G401 (cell line): ENCODE measurements at places on chromosomes 1 and 21.

DNA sequence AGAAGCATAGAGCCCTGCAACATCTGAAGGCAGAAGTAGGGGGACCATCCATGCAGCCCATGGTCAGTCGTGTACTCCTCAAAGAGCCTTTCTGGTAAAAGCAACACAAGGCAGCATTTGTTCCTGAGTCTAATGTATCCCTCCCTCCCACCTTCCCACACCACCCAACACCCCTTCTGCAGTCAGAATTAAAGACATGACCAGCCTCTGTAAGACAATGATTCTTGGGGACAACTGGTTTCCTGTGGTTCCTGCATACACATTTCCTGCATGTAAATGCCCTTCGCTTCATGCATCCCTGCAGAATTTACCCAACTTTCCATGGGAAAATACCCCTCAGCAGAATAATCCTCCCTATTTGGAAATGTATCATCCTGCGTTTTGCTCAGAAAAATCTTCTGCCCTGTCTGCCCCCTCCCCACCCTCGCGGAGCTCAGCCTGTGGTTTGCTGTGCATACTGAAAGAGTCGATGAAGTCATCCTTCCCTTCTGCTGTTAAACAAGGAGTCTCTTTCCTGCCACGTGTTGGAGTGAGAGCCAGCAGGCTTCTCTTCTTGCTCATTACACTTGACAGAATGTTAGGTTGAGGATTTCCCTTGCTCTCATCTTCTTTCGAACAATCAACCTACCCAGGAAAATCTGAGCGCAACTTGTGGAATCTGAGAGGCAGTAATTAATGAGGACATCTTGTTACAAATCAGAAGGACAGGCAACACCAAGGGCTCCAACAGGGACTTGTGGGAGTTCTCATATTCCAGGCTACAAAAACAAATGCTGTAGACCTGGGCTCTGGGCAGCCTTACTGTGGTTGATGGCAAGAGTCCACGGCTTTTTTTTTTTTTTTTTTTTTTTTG is 4.7 kb downstream of the TNN start:
- peak; percentile 18 for DNase-seq

- DNase-seq = no peak
Observed at GRCh38 chr1:119636491-119637089, 11.5 kb downstream of the ZNF697 start.

DNA sequence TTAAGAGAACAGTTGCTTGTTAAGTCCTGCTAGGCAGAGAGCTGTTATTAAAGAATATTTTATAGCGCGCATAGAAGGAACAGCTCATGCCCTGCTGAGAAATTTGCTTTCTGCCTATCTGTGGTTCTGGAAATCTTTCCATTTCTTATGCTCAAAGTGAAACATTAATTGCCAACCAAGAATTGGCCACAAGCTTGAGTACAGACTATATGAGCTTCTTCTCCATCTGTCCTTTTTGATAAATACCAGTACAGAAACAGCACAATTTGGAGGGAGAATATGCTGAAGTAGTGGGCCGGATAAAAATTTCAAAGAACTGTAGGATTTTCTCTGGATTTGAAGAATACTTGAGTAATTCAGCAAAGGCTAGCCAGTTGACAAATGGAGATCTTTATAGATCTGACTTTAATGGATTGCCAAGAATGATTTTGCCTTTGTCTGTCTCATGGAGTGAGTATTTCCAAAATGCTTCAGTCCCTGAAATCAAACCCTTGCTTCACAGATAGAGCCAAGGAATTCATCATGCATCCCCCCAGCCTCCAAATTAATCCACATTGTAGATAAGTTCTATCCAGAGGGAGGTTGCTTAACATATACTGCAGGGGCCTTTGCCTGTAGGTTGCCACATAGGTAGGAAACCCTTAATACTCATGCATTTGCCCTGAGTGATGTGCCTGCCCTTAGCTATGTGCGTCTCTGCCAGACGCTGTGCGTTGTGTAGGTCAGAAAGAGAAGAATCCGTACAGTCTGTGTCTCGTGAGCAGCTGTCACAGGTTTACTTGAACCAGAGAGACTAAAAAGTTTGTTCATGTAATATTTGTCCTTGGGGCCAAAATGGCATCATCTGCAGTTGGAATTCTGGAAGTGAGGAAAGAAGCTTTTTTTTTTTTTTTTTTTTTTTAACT is 44.2 kb downstream of the SMYD2 start:
- no peak for DNase-seq

- DNase-seq = no peak
Observed at GRCh38 chr1:3133686-3134085, 64.7 kb downstream of the PRDM16 start.

GRCh38 chr21:17848228-17848627 is 29.1 kb upstream of the C21orf91 start:
- DNase-seq = no peak

- no peak for DNase-seq
Observed at GRCh38 chr1:236657398-236657797, 28.9 kb upstream of the ACTN2 start.
